ENCODE measurements at places on chromosomes 4 and X. TPM values are rescaled to one million over a fixed set of nuclear protein-coding genes. Genes with fewer than 3 reads are reported as not detected.
A peak's percentile ranks its signal among the peaks of the same experiment; 100 is the strongest.

EVC gene
- polyA plus RNA-seq, result 0.59 TPM

MAOA gene
- polyA plus RNA-seq, result 67.8 TPM

PAGE4 gene
- 1.4 TPM for polyA plus RNA-seq

FABP2 gene
- polyA plus RNA-seq, result not detected

SOD3 gene
- 2.6 TPM for polyA plus RNA-seq

SEC24B gene
- 14.6 TPM for polyA plus RNA-seq

VCX3A gene
- polyA plus RNA-seq, result not detected

DNA sequence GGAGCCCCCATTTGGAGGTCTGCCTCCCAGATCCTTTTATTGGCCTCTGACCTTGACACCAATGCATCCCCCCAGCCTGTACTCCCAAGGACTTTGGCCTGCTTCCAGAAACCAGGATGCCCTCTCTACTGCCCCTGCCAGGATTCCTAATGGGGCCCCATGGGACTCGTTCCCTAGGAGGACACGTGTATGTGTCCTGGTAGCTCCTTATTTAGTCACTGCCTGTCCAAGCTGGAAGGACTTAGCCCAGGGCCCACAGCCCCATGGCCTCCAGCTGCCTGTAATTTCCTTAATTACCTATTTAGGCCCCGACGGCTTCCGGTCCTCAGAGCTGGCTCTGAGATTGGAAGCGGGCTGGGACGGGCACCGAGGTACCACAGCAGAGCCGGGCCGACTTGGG lies 9.4 kb downstream of the ATP2B3 start:
- no peak for DNase-seq

DNA sequence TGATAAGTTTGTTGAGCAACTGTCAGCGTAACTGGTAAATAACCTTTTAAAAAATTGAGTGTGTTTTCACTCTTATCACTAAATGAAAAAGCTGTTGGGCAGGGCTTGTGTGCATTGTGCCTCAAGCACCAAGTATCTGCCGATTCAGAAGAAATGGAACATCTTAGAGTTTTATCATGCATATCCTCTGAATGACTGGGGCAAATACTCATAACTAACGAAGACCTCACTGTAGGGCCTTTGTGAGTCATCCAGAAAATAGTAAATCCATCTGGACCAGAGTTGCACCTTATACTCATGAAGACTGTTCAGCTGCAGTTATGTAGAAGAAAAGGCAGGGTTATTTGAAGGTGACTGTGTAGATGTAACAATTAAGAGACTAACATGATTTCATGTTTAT lies 222.1 kb downstream of the CAMK2D start:
- no peak for DNase-seq

GRCh38 chrX:136963973-136964372 lies 69.8 kb downstream of the GPR101 start:
- no peak for DNase-seq

DNA sequence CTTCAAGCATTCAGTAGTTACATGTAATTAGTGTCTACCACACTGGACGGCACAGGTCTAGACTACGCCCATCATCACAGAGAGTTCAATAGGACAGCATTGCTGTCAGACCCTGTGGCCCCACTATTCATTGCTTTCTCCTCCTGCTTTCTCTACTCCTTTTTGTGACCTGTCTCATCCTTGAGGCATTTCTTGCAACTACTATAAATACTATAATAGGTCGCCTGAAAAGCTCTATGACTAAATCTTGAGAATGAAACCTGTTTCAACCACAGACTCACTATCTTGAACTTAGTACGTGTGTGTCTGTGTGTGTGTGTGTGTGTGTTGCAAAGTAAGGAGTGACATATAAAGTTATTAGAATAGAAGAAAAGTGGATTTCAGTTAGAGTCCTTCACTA lies 252.9 kb upstream of the KLF3 start:
- DNase-seq, result no peak

GRCh38 chrX:9122519-9123245 lies 88.8 kb upstream of the FAM9B start:
- no peak for DNase-seq

DNA sequence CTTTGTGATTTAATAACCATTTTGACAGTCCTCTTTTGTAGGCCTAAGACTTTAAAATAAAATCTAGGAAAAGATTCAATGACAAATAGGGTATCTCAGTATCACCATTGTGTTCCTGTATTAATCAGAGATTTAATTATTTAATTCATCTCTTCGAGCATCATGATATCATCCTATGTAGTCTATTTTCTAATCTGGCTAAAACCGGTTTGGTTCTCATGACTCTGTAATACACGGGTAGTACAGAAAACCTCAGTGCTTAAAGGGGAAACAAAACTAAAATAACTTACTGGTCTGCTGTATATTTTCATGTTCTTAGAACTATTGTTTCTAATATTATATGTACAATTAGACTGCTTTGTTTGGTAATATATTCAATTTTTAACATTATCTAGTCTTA lies 23.7 kb upstream of the FBXW7 start:
- DNase-seq, result no peak

DNA sequence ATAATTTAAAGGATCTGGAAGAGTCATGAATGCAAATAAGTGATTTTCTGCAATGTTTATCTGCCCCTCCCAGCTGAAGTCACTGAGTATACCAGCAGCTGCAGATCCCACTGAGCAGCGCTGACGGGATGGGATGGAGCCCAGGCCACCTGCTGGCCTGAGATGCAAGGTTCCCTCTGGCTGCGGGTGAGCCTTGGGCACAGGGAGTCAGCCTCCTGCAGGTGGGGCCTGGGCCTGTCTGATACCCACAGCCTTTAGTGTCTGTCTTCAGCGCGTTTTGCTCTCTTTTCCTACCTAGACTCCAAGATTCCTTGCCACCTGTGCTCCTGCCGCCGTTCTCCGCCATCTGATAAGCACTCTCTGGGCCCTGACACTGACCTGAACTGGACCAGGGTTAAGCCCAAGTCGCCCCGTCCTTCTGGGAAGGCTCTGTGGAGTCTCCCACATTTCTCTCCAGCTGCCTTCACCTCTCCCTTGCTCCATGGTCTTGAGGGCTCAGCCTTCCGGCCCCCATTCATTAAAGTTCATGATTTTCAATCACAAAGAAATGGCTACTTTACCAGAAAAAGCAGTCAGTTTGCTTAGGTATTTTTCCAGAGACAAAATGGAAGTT lies 223.1 kb upstream of the FAT1 start:
- no peak for DNase-seq

DNA sequence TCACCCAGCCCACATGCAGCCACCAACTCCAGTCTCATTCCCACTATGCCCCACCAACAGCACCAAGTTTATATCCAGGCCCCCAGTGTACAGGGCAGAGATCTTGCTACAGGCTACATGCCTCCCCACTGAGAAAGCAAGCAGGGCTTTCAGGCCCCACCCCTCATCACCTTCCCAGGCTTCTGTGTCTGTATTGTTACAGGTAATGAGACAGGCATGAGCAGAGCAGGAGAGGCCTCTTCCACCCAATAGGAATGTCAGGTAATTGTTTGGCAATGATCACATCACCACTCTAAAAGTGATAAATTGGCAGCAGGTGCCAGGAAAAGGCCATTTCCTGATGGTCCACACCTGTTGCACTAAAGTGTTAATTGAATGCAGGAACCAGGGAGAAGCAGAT lies 102.5 kb downstream of the ZNF518B start:
- no peak for DNase-seq

GRCh38 chrX:7420717-7421116 lies 272.8 kb upstream of the PUDP start:
- no peak for DNase-seq

- no peak for DNase-seq
Observed at GRCh38 chr4:31171362-31171761, 451.2 kb downstream of the PCDH7 start.

GRCh38 chr4:87055311-87055710 lies 120.5 kb downstream of the AFF1 start:
- DNase-seq, result no peak

- no peak for DNase-seq
Observed at GRCh38 chrX:139844163-139844562, 88.7 kb downstream of the ATP11C start.

GRCh38 chr4:11724731-11725130 lies 296.0 kb upstream of the HS3ST1 start:
- DNase-seq, result no peak

DNA sequence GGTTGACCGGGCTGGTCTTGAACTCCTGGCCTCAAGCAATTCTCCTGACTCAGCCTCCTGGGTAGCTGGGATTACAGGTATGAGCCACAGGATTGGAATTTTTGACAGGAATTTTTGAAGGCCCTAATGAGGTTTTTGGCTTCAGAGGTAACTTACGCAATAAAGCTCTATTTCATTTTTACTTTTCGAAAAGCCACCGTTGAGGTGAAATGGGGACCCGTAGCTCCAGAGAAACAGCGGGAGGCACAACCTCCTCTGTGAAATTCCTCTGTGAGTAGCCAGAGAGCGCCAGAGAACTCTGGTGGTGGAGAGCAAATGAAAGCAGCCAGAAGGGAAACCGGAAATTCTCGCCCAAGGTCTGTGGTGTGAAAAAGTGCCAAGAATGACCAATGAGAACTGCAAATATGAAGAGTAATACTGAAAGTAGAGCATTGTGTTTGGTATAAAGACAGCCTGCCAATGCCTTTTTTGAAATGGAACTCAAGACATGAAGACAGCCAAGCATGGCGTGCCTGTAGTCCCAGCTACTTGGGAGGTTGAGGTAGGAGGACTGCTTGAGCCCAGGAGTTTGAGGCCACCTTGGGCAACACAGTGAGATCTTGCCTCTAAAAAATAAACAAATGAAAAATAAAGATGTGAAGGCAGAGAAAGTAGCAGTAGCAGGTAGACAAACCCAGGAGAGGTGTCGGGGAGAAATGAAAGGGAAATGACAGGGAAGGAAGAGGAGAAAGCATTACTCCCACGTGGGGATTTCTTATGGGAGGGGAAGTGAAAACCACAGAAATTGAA lies 33.0 kb upstream of the TMEM131L start:
- peak; percentile 59 for DNase-seq

DNA sequence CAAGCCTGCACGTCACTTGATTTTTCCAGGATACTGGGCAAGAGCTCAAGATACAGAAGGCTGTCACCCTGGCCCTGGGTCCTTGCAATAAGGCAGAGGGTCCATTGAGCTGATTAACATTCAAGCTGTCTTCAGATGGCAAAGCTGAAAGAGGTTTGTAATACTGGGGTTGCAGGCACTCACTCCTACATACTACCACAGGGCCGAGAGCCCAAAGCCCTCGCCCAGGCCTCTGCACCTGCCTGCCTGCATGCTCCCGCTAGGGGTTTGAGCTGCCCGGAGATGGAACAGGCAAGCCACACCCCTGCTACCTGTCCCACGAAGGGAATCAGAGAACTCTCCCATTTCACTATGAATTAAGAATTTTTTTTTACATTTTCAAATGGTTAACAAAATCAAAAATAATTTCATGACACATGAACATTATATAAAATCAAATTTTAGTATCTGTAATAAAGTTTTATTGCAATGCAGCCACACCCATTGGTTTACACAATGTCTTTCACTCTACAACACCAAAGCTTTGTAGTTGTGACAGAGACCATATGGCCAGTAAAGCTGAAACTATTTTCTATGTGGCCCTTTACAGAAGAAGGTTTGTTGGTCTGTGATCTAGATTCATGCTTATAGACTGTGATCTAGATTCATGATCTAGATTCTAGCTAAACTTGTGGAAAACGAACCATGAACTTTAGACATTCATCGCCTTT lies 530.4 kb upstream of the IGFBP7 start:
- DNase-seq, result no peak

GRCh38 chr4:106494066-106494465 lies 125.5 kb upstream of the GIMD1 start:
- DNase-seq, result no peak

- DNase-seq, result no peak
Observed at GRCh38 chr4:4803216-4803911, 56.1 kb upstream of the MSX1 start.

DNA sequence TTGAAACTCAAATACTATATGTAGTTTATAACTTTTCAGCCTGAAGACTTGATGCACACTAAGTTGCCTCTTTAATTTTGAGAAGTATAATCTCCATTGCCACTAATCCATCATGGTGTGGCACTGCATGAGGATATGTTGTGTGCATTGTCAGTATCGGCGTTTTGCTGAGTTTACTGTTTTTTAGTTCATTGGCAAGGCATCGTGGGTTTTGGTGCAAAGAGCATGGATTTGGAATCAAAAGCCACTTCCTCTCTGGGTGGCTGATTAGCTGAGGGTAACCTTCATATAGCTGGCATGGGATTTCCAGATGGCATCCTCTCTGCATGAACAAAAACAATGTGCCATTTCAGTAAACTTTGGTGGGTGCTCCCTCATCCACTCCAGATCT lies 38.7 kb downstream of the FHL1 start:
- no peak for DNase-seq

DNA sequence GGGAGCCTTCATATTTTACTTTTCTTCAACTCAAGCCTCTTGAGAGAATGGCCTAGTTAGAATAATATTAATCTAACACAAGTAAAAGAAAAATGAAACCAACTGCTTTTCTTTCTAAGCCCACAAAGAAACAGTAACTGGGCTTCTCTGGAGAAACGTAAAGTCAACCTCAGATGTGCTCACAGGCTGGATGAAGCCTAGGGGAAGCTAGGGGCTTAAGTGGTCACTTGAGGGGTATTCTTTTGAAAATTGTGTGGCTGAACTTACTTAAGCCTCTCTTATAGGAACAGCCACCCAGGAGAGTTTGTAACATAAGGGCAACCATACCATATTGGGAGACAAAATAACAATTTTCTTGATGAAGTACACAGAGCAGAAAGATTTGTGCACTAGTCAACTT lies 279.0 kb downstream of the SPRY1 start:
- no peak for DNase-seq

DNA sequence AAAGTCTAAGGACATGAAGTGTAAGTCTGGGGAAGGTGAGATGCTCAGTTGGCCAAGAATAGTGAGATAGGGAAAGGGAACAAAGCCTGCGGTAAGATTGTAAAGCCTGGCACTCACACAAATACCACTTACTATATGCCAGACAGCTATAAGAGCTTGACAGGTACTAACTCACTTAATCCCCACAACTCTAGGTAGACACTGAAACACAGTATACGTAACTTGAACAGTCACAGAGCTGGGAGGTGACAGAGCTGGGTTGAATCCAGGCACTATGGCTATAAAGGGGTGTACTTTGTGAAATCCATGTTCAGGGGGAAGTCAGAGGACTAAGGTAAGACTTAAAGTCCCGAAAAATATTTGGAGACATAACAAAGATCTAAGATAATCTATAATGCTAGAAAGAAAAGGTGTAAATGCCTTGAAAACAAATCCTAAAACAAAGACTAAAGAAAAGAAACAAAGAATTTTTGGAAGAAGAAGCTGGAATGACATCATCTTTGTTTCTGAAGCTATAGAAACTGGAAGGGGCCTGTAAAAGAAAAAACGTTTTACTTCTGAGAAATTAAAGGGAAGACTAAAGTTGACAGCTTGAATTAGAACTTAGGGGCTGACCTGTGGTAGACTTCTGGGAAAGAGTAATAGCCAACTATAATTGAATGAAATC lies 172.5 kb downstream of the PPP3CA start:
- DNase-seq, result no peak

- DNase-seq, result no peak
Observed at GRCh38 chr4:3879681-3880614, 113.8 kb downstream of the ADRA2C start.

- DNase-seq, result no peak
Observed at GRCh38 chr4:69836287-69836686, 23.7 kb downstream of the SULT1E1 start.

- DNase-seq, result no peak
Observed at GRCh38 chr4:107826421-107826980, 1.8 kb downstream of the SGMS2 start.

GRCh38 chrX:861340-861890 lies 230.8 kb downstream of the SHOX start:
- no peak for DNase-seq

GRCh38 chr4:138192113-138192512 lies 50.0 kb downstream of the SLC7A11 start:
- DNase-seq, result no peak
